ENCODE measurements at places on chromosomes 1 and 21.
A peak's percentile ranks its signal among the peaks of the same experiment; 100 is the strongest.

DNA sequence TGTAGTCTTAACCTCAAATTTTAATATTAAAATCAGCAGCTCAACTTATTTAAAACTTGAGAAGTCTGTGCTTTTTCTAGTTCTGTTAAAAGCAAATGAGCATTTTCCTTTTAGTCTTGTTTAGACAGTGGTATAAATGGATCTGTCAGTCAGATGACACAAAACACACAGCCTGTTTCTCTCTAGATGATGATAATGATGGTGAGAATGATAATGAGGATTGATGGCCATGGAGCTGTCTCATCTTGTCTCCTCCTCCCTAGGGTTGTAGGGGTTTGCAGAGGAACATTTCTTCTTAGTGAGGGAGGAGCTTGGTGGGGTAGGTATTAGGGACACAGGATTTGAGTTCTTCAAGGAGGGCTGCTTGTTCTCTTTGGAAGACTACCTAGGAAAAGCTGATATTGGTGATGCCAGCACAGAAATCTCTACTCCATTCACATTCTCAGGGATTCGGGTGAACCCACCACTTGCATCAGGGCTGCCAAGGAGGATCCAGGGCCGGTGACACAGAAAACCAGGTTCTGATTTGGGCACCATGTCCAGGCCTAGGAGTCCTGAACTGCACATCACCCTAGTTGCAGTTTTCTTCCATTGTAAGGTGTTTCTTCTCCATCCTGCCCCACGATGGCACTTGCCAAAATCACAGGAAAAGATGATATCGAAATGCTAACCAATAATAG is 147.6 kb downstream of the RHOU start:
- DNase-seq: no peak

DNA sequence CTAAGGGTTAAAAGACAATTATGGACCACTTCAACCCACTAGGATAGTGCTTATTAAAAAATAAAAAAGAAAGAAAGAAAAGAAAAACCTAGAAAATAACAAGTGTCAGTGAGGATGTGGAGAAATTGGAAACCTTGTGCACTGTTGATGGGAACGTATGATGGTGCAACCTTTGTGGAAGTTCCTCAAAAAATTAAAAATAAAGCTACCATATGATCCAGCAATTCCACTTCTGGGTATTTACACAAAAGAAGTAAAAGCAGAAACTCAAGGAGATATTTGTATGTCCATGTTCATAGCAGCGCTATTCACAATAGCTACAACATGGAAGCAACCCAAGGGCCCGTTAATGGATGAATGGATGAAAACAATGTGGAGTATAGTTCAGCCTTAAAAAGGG is 115.2 kb upstream of the ATP1A1 start:
- DNase-seq: no peak

DNA sequence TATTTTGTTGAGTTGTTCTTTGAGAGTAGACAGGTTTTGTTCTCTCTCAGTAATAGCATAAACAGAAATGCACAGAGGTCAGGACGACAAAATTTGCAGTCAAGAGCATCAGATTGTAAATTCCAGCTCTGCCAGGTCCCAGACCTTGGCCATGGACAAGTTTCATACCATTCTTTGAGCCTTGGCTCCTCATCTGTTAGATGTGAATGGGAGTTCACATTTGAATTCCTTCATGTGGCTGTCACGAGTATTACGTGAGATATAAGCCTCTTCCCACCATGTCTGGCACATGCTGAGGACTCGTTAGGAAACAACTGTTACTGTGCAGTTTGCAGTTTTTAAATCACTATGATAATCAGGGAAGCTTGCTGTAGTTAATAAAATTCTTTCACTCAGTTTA is 93.2 kb upstream of the KCTD3 start:
- no peak for DNase-seq

- DNase-seq: no peak
Observed at GRCh38 chr1:234398849-234399381, 25.7 kb downstream of the COA6 start.

GRCh38 chr1:195591917-195592672 is 1016.1 kb downstream of the KCNT2 start:
- DNase-seq: no peak

- no peak for DNase-seq
Observed at GRCh38 chr1:17120962-17121837, 1.9 kb upstream of the PADI2 start.

- peak; percentile 32 for DNase-seq
Observed at GRCh38 chr21:46604329-46604974, 430 bp downstream of the S100B start.

GRCh38 chr1:244030481-244031040 is 20.5 kb upstream of the ZBTB18 start:
- no peak for DNase-seq

- DNase-seq: no peak
Observed at GRCh38 chr21:29342363-29342957, 43.7 kb downstream of the BACH1 start.

DNA sequence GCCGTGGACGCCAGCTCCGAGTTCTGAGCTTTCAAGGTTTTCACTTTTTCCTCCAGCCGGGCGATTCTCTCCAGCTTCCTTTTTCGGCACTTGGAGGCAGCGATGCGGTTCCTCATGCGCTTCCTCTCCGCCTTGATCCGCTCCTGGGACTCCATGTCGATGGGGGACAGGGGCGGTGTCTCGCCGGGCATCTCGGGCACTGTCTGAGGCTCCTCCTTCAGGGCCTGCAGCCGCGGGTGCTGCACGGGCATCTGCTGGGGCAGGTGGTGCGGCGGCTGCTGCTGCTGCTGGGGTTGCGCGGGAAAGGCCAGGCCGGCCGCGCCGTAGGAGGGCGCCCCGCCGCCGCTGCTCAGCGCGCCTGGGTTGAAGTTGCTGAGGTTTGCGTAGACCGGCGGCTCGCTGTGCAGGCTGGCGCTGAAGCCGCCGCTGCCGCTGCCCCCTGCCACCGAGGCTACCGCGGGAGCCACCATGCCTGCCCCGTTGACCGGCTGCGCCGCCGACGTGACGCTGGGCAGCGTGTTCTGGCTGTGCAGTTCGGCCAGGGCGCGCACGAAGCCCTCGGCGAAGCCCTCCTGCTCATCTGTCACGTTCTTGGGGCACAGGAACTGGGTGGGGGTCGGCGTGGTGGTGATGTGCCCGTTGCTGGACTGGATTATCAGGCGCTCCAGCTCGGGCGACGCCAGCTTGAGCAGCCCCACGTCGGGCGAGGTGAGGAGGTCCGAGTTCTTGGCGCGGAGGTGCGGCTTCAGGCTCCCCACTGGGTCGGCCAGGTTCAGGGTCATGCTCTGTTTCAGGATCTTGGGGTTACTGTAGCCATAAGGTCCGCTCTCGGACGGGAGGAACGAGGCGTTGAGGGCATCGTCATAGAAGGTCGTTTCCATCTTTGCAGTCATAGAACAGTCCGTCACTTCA is 1.4 kb downstream of the JUN start:
- DNase-seq: no peak
